T-helper 17 cell (primary cell): ENCODE measurements at places on chromosomes 11 and 22.

DNA sequence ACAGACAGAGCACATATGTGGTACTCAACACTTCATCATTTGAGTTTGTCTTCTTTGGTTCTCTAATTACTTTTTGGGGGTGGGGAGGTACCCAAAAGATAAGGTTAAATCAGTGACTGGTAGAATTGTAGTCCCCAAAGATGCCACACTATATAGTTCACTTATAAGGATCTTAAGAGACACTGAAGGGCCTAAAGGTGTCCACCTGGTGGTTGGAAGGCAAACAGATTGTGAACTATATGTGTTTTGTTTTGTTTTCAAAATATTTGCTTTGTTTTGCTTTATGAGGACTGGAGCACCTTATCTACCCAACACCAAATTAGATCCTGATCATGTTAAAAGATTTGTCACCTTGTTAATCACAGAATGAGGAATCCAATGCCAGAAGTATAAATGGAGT, 136.1 kb downstream of the DCDC1 start:
- DNase-seq = no peak

DNA sequence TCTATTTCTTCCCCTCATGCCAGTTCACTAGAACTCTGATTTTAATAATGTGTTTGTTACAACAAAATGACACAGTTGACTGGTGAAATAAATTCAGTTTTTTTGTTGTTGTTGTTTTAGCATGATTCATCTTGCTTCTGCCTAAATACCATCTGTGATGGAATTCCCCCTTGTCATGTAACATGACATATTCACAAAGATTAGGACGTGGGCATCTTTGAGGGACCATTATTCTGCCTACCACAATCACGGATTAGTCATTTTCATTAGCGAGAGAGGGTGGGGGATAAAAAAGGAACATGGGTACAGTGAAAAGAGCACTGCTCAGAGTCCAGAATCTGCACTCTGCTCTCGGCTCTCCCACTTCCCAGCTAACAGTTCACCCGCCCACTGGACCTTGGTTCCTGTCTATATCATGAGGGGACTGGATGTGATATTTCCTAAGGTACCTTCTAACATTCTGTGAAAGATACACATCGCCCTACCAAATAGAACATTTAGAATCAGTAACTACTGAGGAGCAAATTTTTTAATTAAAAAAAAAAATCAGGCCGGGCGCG, 11.3 kb downstream of the HTATIP2 start:
- DNase-seq = no peak

GRCh38 chr22:25346859-25347751, 127.7 kb downstream of the CRYBB2 start:
- DNase-seq = no peak

DNA sequence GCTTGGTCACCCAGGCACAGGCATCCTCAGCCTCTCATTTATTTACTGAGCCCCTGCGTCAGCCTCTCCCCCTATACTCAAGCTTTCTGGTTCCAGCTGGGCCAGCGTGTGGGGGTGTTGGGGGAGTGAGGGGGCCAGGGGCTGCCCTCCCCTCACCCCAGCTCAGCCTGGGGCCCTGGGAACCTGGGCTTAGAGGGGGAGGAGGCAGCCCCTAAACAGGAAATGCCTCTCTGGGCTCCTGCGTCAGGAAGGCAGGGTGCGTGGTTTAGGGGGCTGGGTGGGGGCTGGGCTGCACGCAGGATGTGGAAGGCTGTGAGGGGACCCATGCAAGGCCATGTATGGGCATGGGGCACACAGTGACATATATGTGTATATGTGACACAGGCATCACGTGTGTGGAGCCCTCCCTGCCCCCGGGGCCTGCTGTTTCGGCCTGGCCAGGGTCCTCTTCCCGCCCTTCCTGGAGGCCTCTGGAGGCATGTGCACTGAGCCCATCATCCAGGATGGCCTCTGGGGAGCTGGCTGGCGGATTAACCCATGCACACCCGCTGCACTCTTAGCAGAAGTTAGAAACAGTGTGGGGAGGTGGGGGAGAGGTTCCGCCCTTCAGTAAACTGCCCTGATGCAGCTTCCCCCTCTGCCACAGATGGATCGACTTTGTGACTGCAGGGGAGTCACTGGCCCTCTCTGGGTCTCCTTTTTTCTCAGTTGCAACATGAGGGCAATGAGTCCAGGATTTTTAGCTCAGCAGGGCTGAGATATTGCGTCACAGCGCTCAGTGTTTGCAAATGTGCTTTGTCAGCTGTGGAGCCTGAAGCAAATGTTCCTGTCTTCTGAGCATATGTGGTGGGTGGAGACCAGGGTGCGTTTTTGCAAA, 1.1 kb upstream of the CD248 start:
- no peak for DNase-seq

DNA sequence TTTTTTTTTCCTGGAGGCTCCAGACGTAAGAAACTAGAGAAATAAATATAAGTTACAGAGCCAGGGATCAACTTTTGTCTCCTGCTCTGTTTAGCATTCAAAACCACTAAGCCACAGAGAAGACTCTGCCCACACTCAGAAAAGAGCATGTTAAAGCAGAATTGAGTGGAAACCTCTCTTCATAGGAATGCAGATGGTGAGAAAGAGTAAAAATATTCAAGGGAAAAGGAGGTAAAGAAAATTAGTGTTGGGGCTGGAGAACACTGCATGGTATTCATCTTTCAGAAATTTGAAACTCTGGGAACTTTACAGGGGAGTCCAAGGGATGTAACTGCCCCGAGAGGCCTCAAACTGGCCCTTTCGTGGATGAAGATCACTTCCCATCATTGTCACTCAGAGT, 65.1 kb downstream of the CLMP start:
- DNase-seq = no peak

DNA sequence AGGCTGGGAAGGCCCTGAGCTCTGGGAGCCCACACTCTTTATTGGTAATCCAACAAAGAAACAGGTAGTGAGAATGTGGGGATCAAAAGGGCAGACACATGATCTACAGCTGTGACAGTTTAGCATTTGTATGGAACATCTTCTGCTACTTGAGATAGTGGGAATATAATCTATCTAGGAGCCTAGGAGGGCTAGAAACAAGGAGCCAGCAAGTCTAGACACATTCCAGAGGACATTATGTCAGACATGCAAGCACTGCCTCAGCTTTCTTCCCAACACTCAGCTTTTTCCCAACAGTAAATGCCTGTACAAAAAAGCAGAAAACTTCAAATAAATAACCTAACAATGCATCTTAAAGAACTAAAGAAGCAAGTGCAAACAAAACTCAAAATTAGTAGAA, 1150.6 kb upstream of the RAG2 start:
- no peak for DNase-seq

GRCh38 chr11:17927681-17928343, 85.0 kb downstream of the SERGEF start:
- no peak for DNase-seq

DNA sequence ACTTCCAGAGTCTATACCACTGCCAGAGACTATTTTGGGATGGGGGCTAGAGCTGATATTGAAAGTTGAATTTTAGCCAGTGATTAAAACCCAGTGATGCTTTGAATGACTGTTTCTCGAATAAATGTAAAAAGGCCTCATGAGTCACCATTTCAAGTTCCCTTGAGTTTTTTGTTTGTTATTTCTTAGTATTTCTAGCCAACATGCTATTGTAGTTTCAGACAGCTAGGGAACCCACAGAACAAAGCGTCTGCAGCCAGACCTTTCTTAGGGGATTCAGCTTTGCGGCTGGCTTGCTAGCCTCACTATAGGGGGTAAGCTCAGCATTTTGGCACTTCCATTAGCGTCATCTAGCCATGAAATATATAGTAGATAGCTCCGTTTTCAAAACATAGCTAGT, 66.5 kb downstream of the DBX1 start:
- DNase-seq = no peak

GRCh38 chr11:70736461-70736860, 338.1 kb downstream of the CTTN start:
- DNase-seq = no peak

DNA sequence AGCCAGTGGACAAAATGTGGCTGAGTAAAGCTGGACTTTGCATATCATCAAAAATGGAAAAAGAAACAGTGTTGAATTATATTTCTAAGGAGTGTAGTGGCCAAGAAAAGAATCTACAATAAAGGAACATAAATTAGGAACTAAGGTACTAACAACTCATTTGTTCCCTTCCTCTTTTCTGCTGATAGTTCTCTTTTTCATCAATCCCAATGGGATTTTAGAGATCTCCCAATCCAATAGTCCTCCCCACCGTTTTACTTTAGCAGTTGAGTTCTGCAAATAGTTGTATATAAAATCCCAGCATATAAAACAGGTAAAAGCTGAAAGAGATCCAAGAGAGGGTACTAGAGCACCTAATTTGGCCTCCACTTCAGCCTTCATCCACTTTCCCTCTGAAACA, 2.0 kb downstream of the PRCP start:
- no peak for DNase-seq
